T-helper 1 cell (primary cell): ENCODE measurements at places on chromosomes 2 and 18.
A peak's percentile ranks its signal among the peaks of the same experiment; 100 is the strongest.

- DNase-seq: no peak
Measured at GRCh38 chr2:26850505-26850904, 2.6 kb downstream of the DPYSL5 start.

- no peak for DNase-seq
Measured at GRCh38 chr2:17538844-17539554, 1.5 kb upstream of the VSNL1 start.

GRCh38 chr2:120619579-120619978 lies 116.1 kb upstream of the GLI2 start:
- no peak for DNase-seq

DNA sequence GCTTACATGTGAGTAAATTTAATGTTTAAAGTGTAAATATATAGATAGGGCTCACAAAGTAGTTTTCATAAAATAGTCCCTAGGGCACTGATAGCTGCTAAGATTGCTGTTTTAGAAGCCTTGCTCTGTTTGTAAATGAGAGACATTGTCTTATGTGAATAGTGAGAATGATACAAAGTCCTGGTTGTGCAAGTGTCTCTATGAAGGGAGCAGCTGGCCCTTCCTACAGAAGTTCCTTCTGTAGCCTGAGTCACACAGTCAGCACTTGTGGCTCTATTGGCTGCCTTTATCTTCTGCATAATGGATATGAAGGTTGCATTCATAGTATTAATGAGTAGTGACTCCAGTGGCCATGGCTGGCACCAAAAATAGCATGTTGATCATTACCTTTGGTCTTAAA lies 279.7 kb downstream of the OSR1 start:
- DNase-seq: no peak

DNA sequence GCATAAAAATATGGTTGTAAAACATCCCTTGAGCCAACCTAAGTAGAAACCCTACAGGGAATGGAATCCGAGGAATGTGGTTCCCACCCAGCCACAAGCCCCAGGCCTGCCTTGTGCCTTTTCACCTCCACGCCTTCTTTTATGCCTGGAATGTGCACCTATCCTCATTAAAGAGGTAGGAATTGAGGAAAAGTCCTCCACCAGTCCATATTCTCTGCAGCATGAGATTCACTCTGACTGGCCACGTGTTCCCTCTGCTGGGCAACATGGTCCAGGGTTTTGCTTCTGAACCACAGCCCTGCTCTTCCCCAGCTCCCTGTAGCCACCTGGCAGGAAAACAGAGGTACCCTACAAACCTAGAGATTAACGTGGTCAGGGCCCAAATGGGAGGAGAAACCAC lies 787.9 kb upstream of the RAB6C start:
- no peak for DNase-seq

DNA sequence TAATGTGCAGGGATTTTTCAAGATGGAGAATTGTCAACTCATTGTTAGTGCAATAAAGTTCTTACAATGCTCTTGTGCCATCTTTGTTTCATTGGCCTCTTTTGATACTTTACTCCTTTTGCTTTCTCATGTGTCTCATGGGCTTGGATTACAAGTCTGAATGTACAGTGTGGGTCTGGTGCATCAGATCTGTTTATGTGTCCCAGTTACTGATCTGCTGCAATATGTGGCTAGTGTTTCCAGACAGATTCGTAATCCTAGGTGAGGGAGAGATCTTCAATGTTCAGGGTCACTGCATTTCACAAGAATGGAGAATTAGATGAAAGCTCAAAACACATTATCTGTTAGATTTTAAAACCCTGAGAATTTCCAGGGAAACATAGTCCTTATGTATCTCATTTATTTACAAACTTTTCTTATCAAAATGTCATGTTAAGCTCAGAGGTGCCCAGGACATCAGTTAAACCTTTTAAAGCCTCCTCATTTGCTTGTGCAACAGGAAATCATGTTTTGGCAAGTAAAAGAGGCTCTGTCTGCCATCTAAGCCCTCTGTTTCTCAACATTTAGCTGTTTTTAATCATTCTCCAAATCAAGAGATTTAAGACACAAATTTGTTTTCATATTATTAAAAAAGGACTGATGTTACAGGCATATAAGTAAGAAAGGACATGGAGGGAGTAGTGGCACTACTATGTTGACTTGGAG lies 108.1 kb downstream of the NUP35 start:
- no peak for DNase-seq

DNA sequence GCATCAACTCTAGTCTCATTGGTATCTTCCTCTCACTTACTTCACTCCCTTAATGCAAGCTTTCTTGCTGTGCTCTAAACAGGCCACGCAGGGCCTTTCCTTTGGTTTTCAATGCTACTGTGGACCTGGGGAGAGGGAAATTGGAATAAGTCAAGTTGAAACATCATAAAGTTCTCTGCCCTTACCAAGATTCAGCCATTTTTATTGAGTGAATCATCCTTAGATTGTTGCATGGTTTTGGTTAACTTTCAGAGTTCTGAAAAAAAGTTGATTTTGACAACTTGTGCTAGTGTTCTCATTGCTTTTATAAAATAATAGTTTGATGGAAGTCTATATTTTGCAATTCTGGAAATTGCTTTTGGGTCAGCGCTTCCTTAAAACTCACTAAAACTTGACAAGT lies 852.8 kb upstream of the ACVR2A start:
- no peak for DNase-seq

DNA sequence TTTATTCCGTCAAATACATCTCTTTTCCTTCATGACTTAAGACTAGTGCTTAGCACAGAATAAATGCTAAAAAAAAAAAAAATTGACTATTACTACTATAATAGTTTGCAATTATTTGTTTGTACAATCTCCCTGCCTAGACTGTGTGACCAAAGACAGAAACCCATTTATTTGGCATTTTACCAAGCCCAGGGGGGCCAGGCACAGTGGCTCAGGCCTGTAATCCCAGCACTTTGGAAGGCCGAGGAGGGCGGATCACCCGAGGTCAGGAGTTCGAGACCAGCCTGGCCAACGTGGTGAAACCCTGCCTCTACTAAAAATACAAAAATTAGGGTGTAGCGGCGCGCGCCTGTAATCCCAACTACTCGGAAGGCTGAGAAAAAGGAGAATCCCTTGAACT lies 1.4 kb downstream of the ASB3 start:
- DNase-seq: no peak

GRCh38 chr2:190649798-190650390 lies 1.0 kb downstream of the NAB1 start:
- DNase-seq: no peak

- DNase-seq: peak; percentile 52
Measured at GRCh38 chr2:225041851-225042799, at the start of gene DOCK10. Gene DOCK10 (minus strand): TSS chr2:225042468. CDS start chr2:225042374, 94 bp downstream.

DNA sequence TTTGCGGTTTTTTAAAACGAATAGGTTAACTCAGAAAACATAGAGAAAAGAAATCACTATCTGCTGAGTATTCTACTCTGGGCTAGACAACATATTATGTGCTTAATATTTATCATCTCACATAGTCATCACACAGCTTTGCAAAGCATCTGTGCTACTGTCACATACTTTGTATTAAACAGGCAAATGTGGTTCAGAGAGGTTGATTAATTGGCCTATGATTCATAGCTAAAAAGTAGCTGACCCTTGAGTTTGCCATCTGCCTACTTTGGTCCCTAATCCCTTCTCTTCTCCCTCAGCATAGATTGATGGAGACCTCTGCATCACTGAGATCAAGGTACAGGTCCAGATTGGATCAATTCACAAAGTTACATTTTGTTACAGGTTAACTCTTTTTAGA lies 21.4 kb downstream of the ANKRD30B start:
- DNase-seq: no peak
